ENCODE measurements at places on chromosomes 6 and 20. TPM values are rescaled to one million over a fixed set of nuclear protein-coding genes. Genes with fewer than 3 reads are reported as not detected.

TREML1 gene
- not detected for total RNA-seq

KCNK15 gene
- total RNA-seq: 0.74 TPM

RFX6 gene
- not detected for total RNA-seq

SNRPB2 gene
- 118 TPM for total RNA-seq

ERVFRD-1 gene
- total RNA-seq: not detected

VNN1 gene
- total RNA-seq: 0.07 TPM

SLPI gene
- total RNA-seq: 9.3 TPM

AVP gene
- total RNA-seq: not detected

CD83 gene
- 2.0 TPM for total RNA-seq

ETV7 gene
- 0.14 TPM for total RNA-seq

CD40 gene
- 4.8 TPM for total RNA-seq

SCUBE3 gene
- 0.03 TPM for total RNA-seq

KCNK16 gene
- total RNA-seq: not detected

MUC21 gene
- not detected for total RNA-seq

ATP9A gene
- total RNA-seq: 14.1 TPM

ELOVL2 gene
- 6.8 TPM for total RNA-seq

RBBP8NL gene
- 0.24 TPM for total RNA-seq

MMUT gene
- 7.7 TPM for total RNA-seq

SNAP25 gene
- total RNA-seq: 18.9 TPM

SLC17A1 gene
- total RNA-seq: not detected

SPAG4 gene
- total RNA-seq: 6.6 TPM

HLA-DQB1 gene
- not detected for total RNA-seq

PET117 gene
- total RNA-seq: 19.5 TPM

RAET1E gene
- 3.2 TPM for total RNA-seq

ADGRB3 gene
- not detected for total RNA-seq

PRR18 gene
- total RNA-seq: 0.09 TPM
